ENCODE measurements at places on chromosomes 11 and 22. TPM values are rescaled to one million over a fixed set of nuclear protein-coding genes. Genes with fewer than 3 reads are reported as not detected.

TBX1 gene
- 13.4 TPM for total RNA-seq

SAA2 gene
- total RNA-seq = 54.2 TPM

PRODH gene
- 14.7 TPM for total RNA-seq

CELSR1 gene
- 81.2 TPM for total RNA-seq

GAL3ST3 gene
- total RNA-seq = not detected

APOL5 gene
- not detected for total RNA-seq

SCGB1C1 gene
- total RNA-seq = not detected
